GM23248 (cell line): ENCODE measurements at places on chromosomes 2 and 18. TPM values are rescaled to one million over a fixed set of nuclear protein-coding genes. Genes with fewer than 3 reads are reported as not detected.
A peak's percentile ranks its signal among the peaks of the same experiment; 100 is the strongest.

The MAP2 gene
- 1.0 and 7.6 TPM in 2 replicates for total RNA-seq

The DLGAP1 gene
- 0.22 TPM in 1 of 2 replicates, not detected in the other for total RNA-seq

The CFAP65 gene
- total RNA-seq, result not detected in 2 replicates

GRCh38 chr2:85179541-85179940 lies 46.3 kb downstream of the TCF7L1 start:
- no peaks in the 10 kb centered on the region for H3K27me3 ChIP-seq
- no peaks in the 10 kb centered on the region for H3K36me3 ChIP-seq
- H3K4me1 ChIP-seq, result peaks cover 24% of the 10 kb centered on the region

DNA sequence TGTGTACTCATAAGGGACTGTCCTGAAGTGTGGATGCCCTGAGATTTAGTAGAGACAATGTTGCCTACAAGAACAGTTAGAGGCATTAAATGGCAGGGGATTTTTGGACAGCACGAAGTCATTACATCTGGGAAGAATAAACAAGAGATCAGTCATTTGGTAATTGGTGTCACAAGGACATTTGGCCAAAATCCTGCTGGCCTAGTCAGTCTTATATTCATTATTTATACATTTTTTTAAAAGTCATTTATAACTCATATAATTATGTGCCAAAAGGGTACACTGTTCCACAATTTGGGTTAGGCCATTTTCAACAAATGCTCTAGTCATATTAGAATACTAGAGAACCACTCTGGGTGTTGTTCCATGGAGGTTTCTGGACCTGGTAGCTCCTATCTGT lies 104.7 kb downstream of the LRATD1 start:
- H3K27me3 ChIP-seq, result no peaks in the 10 kb centered on the region
- no peak overlapping the region for H3K4me3 ChIP-seq
- no peaks in the 10 kb centered on the region for H3K4me1 ChIP-seq

GRCh38 chr2:30549096-30549495 lies 102.0 kb downstream of the LCLAT1 start:
- H3K36me3 ChIP-seq, result no peaks in the 10 kb centered on the region
- no peak overlapping the region for H3K27ac ChIP-seq
- no peaks in the 10 kb centered on the region for H3K4me1 ChIP-seq
- no peak overlapping the region for H3K4me3 ChIP-seq
- no peaks in the 10 kb centered on the region for H3K27me3 ChIP-seq
- no peak for DNase-seq

- peaks cover 58% of the 10 kb centered on the region for H3K36me3 ChIP-seq
- H3K27ac ChIP-seq, result peak overlapping the region; percentile 21; the same call in 1 of the 2 replicates
- H3K4me1 ChIP-seq, result peaks cover 11% of the 10 kb centered on the region; the same call in 1 of the 2 replicates
- DNase-seq, result peak; percentile 75
- no peak overlapping the region for H3K4me3 ChIP-seq
Measured at GRCh38 chr2:230472621-230473018, 56.6 kb downstream of the SP100 start.
